ENCODE measurements at places on chromosomes 3 and 15.

- no peak for DNase-seq
Observed at GRCh38 chr15:68921926-68922325, 8.4 kb upstream of the SPESP1 start.

- no peak for DNase-seq
Observed at GRCh38 chr3:190586631-190587011, 72.7 kb downstream of the IL1RAP start.

- no peak for DNase-seq
Observed at GRCh38 chr3:23442598-23443383, 239.7 kb downstream of the UBE2E2 start.

- no peak for DNase-seq
Observed at GRCh38 chr3:64290161-64290560, 64.9 kb upstream of the PRICKLE2 start.

DNA sequence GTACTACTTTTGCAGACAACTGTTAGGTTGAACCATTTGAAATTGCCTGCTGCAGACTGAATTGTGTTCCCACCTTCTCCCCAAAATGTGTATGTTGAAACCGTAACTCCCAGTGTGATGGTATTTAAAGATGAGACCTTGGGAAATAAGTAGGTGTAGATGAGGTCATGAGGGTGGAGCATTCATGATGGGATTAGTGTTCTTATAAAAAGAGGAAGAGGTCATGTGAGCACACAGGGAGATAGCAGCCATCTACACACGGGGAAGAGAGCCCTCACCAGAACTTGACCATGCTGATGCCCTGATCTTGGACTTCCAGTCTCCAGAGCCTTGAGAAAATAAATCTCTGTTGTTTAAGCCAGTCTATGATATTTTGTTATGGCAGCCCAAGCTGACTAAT, 17.4 kb upstream of the FHIT start:
- no peak for DNase-seq

GRCh38 chr15:47741907-47742306, 24.6 kb downstream of the SEMA6D start:
- no peak for DNase-seq

GRCh38 chr3:195154111-195154791, 116.7 kb downstream of the XXYLT1 start:
- DNase-seq: no peak

DNA sequence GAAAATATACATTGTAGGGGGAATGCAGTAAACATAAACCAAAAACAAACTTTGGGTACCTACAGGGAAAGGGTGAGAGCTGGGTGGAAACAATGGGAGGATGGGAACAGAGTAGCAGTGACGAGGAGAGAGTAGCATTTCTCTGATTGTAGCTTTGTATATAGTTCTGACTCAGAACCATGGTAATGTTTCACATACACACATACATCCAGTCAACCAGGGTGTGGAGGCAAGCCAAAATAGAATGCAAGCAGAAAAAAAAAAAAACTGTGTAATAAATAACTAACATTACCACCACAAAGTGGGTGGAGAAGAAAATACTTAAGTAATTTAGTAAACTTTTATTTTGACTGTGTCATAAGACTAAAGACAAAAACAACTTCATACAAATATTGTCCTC, 27.2 kb downstream of the BCL2A1 start:
- no peak for DNase-seq

DNA sequence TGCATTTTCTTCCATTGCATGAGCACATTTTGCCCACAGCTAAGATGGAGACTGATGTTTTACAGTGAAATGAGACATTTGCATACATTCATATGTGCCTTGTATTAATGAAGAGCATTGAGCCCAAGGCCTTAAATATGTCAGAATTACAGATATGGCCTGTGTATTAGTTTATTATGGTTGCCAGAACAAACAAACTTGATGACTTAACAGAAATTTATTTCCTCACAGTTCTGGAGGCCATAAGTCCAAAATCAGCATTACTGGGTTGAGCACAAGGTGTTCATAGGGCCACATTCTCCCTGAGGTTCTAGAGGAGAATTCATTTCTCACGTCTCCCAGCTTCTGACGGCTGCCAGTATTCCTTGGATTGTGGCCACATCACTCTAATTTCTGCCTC, 302.6 kb upstream of the TGFBR2 start:
- no peak for DNase-seq

DNA sequence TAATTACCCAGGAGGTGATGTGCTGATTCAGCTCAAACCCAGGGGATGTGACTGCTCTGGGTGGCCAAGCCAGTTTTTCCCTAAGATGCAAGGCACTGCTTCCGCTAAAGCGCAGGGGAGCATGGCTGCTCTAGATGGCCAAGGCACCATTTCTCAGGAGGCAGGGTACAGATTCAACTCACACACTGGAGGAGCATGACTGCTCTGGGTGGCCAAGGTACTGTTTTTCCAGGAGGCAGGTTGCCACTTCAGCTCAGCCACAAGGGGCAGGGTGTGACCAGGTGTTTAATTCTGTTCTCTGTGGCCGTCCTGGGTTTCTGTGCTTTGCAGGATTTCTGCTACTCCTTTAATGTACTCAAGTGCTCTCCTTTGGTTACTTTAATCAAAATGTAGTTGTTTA, 659.3 kb upstream of the ARRDC4 start:
- no peak for DNase-seq

DNA sequence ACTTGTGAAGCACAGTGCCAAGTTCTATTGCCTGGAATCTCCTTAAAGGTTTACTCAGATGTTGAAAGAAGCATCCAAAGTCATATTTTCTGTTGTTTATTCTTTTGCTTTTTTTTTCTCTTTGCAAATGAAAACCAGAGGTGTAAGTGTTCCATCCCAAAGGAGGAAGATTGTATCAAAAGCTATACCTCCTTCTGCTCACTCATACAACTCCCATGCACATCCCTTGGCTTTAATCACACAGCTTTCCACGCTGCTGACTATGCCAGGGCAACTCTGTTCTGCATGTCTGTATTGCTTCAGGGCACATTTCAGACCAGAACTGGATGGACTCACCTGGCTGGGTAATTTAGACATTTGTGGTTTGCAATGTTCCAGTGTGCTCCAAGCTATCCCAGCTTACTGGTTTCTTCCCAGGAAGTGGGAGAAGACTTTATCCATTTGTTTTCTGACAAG, 399.6 kb upstream of the TBL1XR1 start:
- no peak for DNase-seq

DNA sequence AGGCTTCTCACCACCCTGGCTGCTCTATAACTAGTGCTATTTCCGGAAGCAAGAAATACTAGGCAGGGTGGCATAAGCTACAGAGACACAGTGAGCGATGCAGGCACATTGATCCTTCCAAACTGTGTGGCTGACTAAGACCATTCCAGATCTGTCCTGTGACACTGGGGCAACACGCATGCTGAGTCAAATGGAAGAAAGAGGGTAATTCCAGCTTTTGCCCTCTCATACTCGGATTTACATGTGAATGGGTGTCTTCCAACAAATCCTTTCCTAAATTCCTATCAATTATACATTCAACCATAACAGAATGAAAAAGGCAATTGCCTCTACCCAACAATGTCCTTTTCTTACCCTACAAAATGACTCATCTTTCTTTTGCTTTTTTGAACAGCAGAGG, 5.1 kb downstream of the FSIP1 start:
- no peak for DNase-seq

GRCh38 chr3:195210266-195210973, 60.5 kb downstream of the XXYLT1 start:
- peak; percentile 27 for DNase-seq

Measured in dorsolateral prefrontal cortex (tissue), 122 donors.